NCI-H446 (cell line): ENCODE measurements at places on chromosomes 2 and 18.
A peak's percentile ranks its signal among the peaks of the same experiment; 100 is the strongest.

DNA sequence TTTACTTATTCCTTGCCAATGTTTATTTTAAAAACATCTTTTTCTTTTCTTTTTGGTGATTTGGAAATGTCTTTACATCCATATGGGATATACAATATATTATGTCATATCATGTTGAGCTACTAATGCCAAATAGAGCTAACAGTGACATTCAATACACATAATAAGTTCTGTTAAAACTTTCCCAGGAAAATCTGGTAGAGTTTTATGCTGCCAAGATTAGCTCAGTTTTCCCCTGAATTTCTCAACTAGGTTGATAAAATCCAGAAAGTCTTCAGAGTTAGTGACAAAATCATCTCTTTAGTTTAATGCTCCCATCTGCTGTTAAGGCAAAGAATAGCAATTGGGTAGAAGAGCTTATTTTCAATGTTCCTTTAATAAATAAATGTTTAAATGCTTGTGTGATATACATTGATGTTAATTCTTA is 9.9 kb downstream of the COL3A1 start:
- peak; percentile 71 for DNase-seq

GRCh38 chr2:20622296-20622686 is 28.6 kb downstream of the HS1BP3 start:
- no peak for DNase-seq

DNA sequence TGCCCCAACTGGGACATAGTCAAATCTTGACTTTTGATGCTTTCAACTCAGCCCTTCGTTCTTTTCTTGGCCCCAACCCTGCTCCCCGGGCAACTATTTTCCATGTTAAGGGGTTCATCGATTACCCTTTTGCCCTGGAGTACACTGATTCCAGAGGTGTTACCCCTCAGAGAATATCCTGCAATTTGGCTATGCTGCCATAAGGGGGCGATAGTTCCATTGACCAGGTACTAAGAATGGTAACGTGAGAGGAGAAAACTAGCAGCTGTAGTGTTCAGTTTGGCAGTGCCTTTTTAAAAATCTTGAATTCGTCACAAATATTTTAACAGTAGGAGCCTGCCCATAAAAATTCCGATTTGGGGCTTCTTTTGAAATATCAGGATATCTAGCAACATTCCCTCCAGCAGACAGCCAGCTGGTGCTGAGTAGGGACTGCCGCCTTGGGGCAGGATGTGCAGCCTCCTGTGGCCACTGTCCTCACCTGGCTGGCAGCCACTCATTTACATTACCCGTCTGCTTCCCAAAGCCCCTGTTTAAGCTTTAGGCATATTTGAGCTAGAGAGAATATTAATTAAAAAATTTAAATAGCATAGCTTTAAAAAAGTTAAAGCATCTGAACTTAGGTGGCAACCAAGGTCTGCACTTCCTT is 146.3 kb upstream of the SKOR2 start:
- DNase-seq: no peak

DNA sequence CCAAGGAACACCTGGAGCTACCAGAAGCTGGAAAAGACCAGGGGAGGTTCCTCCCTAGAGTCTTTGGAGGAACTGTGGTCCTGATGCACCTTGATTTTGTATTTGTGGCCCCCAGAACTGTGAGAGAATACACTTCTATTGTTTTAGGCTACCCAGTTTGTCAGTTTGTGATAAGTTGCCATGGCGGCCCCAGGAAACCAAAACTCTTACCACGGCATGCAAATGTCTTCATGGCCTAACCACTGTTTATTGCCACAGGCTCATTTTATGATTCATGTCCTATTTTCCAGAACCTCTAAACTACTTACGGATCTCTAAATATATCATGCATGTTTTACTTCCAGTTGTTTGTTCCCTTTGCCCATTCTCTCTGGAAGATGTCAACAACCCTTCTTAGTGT is 1250.7 kb upstream of the FAM98A start:
- no peak for DNase-seq

GRCh38 chr2:218829868-218830451 is 1.6 kb downstream of the PRKAG3 start:
- DNase-seq: no peak

DNA sequence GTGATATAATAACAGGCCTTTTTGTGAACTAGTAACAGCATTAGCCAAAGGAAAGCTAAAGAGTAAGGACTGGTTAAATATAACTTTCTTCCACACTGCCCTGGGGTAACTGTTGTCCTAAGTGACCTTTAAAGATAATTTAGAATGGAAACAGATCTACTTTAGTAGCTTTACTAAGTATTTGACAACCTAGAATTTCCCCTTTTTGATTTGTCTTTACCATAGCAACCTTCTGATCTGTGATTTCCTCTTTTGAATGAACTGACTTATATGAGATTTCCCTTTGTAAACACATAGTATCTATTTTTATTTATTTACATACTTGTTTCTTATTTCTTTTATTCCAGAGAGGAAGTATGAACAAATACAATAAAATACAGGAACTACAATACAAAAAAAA is 10.5 kb upstream of the KLF7 start:
- no peak for DNase-seq

DNA sequence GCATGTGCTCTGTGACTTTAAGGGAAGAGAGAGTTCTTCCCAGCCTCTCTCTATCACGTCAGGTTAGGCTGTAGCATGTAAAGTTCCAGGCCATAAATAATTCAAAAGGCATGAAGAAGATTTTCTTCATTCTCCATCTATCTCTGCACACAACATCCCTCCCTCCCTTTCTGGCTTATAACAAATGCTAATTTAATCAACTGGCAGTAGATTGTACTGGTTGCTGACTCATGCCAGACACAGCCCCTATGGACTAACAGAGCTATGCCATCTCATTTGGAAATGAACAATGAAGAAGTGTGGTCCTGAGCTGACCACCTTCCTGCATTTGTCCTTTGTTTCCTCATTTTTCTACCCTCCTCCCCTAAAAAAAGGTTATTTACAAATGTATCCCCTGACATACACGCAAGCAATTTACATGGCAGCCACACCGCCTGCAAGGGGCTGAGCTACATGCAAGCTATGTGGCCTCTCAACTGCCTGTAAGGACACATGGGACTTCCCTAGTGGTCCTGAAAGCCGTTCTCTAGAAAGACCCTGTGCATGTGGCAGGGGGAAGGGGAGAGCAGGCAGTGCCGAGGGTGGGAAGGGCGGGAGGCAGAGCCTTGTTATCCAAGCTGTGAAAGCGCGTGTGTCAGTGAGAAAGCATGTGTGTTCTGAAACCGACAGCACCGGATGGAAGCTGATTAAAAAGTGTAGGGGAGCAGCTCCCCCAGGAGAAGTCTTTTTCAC is 90.9 kb upstream of the KLF7 start:
- DNase-seq: peak; percentile 12

GRCh38 chr2:207157731-207158130 is 8.0 kb downstream of the KLF7 start:
- DNase-seq: no peak

DNA sequence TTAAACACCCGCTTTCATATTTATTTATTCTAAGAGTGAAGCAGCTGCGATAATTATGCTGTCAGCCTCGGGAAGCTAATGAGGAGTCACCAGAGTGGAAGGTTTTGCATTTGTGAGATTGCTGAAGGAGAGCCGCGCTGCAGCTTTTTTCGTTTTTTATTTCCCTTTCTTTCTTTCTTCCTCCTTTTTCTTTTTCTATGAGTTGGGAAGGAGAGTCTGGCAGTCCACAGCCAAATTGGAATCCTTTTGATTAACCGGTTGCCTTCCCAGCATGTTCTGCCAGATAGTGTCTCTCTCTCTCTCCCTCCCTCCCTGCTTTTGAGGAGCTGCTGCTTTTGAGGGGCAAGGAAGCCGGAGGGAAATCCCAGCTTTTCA is 82.1 kb downstream of the CDK15 start:
- DNase-seq: no peak

- no peak for DNase-seq
Observed at GRCh38 chr2:24073816-24074215, 2.3 kb downstream of the SF3B6 start.

DNA sequence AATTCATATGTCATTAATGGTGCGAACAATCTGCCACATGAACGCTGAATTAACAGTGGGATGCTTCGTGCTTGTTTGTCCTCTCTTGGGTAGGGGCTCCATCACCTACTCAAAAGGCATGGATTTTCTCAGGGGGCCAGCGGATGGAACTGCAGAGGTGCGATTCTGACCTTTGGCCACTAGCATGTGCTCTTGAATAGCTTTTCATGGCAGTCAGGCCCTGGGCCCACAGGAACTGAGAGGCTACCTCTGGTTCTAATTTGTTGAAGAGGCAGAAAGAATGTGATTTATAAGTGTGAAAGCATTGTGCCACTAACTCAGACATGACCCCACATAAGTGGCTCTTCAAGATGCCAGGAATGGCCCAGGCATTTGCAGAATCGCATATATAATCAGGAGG is 283.2 kb downstream of the INSIG2 start:
- peak; percentile 36 for DNase-seq

- no peak for DNase-seq
Observed at GRCh38 chr18:11031966-11032365, 117.4 kb downstream of the PIEZO2 start.

GRCh38 chr2:171762879-171763573 is 75.8 kb downstream of the DYNC1I2 start:
- DNase-seq: no peak

DNA sequence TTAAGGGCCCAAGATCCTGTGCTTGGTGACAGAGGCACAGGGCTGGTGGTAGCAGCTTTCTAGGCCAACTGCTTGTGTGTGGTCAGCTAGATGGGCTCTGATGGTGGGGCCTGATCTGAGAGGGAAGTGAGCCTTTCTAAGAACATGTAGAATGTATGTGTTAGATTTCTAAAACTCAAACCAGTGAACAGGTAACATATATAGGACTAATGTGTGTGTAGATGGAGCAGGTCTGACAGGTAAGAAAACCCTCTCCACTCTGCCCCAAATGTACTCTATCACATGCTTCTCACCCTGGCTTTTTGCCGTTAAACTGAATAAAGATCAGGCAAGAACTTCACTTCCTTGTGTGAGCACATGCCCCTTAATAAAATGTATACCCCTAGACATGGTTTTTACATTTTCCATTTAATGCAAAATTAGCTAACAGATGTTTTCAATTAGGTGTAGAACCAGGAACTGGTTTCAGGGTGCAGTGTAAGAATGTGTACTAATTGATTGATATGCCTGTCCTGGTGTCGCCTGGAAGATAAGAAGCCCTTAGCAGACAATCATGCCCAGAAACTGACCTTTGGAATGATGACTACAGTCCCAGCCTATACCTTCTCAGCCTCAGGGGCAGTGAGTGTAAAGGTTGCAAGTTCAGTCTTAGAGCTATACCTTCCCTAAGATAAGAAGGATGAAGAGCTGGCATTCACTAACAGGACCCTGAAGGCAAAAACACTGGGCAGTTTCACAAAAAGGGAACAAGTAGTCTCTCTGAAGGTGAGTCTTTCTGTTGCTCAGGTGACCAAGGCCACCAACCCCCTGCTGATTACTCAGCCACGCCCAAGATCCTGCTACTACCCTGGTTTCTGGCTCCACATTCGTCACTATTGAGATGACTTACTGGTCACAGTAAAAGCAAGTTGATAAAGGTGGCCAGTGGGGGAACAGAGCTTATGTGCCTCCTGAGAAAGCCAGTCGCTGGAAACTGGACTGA is 71.2 kb downstream of the SPATS2L start:
- no peak for DNase-seq

DNA sequence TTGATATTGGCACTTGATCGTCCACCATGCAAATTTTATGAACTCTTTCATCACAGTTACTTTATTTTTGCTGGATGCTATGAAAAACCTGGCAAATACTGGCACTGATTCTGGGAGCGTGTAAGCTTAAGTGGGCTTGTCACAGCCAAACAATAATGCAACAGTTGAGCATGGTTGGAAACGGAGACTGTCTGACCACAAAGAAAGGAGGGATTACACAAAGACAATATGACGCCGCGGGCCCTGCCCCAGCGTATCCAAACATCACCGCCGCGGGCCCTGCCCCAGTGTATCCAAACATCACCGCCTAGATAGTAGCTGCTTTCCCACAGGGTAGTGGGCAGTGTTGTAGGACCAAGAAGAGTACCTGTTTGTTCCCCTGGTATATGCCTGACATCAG is 135.9 kb downstream of the PRPF40A start:
- peak; percentile 39 for DNase-seq

GRCh38 chr2:189466656-189467055 is 25.4 kb downstream of the WDR75 start:
- DNase-seq: peak; percentile 1

GRCh38 chr2:129922571-129923264 is 56.7 kb upstream of the RAB6C start:
- DNase-seq: no peak

DNA sequence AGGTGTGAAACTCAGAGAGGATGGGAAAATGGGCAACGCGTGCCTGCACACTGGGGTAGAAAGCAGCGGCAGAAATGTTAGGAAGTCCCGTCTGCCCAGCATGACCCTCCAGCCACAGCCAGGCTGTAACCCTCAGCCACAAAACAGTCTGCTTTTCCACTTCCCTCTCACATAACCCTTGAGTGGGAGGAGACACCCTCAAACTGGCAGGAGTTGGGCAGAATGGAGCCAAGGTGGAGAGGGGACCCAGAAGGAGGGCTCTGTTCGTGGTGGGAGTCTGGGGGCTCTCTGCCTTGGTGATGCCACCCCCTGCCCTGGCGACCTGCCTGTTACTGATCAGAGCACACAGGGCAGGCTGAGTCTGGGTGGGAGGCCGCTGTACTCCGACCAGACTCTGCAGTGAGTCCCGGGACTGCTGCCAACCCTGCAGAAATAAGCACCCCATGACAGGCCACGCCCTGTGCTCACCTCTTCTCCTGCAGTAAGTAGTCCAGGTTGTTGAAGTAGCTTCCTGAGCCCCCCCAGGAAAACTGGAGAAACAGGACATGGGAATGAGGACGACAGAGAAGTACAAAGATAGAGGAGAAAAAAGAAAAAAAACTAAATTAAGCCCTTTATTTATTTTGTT is 16.0 kb downstream of the FAM178B start:
- DNase-seq: no peak

GRCh38 chr2:118320658-118321057 is 232.4 kb downstream of the INSIG2 start:
- DNase-seq: no peak

GRCh38 chr2:112259509-112260294 is 4.9 kb upstream of the ZC3H8 start:
- DNase-seq: peak; percentile 83

- no peak for DNase-seq
Observed at GRCh38 chr2:9492927-9493326, 18.6 kb downstream of the IAH1 start.

GRCh38 chr2:191650896-191651773 is 26.8 kb upstream of the NABP1 start:
- no peak for DNase-seq

GRCh38 chr18:62634979-62635630 is 80.2 kb upstream of the PHLPP1 start:
- no peak for DNase-seq
